ENCODE measurements at places on chromosomes 6 and 20.

- no peak for DNase-seq
Measured at GRCh38 chr20:14838663-14839628, 501.5 kb upstream of the FLRT3 start.

- peak; percentile 40 for DNase-seq
Measured at GRCh38 chr6:143060806-143061596, at the start of gene AIG1. Gene AIG1, plus strand, starts transcription at chr6:143060889. Its CDS starts 37 bp downstream, at chr6:143060926.

DNA sequence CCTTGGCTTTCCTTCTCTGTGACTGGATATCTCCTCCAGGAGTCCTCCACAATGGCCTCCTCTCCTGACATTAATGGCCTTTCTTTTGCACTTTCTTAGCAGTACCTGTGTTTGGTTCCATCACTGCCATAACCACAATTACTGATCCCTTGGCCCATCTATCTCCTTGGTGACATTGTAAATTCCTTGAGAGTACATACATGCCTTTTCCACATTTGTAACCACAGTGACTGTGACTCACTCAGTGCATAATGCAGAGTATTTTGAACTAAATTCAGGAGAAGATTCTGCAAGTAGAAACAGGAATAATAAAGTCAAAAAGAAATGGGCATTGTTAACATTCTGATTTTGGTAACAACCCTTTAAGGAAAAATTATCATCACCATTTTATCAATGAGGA is 197.2 kb upstream of the SOX4 start:
- no peak for DNase-seq

- DNase-seq: no peak
Measured at GRCh38 chr20:34468951-34469350, 47.3 kb upstream of the DYNLRB1 start.

- DNase-seq: no peak
Measured at GRCh38 chr6:24566020-24566767, 71.4 kb downstream of the ALDH5A1 start.

- DNase-seq: no peak
Measured at GRCh38 chr6:84033523-84034451, at the start of gene MRAP2. Gene MRAP2, plus strand, starts transcription at chr6:84033772. Its CDS starts 21,547 bp downstream, at chr6:84055319.

GRCh38 chr6:170081556-170081955 is 209.3 kb downstream of the DLL1 start:
- no peak for DNase-seq

GRCh38 chr20:52268184-52268749 is 76.7 kb upstream of the ZFP64 start:
- DNase-seq: no peak

GRCh38 chr20:53527196-53527595 is 66.4 kb downstream of the ZNF217 start:
- DNase-seq: no peak

DNA sequence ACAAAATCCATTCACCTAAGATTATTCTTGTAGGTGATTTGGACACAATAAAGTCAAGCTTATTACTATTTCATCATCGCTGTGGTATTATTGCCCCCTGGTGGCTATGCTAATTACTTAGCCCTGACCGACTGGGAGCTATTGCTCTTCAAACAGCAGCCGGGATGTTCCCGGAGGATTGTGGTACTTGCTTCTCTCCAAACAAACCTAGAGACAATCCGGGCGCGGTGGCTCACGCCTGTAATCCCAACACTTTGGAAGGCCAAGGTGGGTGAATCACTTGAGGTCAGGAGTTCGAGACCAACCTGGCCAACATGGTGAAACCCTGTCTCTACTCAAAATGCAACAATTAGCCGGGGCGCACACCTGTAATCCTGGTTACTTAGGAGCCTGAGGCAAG is 15.4 kb upstream of the STMND1 start:
- no peak for DNase-seq

DNA sequence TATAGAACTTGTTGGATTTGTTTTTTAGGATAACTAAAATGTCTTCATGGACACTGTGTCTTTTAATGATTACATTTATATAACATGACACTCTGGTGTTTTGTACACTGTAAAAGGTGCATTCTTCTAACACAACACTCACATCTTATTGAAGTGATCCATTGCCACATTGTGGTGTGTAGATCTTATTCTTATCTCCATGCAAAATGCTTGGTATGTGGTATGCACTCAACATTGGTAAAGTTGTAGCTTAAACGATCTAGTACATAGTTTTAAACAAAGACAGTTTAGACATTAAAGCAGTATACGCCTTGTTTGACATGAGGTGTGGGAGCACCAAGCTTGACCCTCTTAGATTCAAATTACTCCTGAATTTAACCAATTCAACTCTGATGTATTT is 84.7 kb downstream of the SASH1 start:
- DNase-seq: no peak

DNA sequence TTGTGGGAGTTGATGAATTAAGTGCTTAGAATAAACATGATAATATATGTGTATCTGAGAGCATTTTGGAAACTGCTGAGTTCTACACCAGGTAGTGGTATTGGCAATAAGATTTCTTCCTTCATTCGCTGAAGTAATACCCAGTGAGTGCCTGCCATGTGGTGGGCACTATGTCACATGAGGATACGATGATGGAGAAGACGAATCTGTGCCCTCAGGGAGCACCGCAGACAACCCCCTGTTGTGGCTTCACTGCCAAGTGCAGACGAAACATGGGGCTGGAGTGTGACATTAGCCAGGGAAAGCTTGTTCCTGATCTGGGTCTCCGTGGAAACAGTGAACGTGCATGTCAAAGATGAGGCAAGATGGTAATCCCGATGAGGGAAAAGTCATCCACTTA is 7.9 kb downstream of the ZNF76 start:
- no peak for DNase-seq

DNA sequence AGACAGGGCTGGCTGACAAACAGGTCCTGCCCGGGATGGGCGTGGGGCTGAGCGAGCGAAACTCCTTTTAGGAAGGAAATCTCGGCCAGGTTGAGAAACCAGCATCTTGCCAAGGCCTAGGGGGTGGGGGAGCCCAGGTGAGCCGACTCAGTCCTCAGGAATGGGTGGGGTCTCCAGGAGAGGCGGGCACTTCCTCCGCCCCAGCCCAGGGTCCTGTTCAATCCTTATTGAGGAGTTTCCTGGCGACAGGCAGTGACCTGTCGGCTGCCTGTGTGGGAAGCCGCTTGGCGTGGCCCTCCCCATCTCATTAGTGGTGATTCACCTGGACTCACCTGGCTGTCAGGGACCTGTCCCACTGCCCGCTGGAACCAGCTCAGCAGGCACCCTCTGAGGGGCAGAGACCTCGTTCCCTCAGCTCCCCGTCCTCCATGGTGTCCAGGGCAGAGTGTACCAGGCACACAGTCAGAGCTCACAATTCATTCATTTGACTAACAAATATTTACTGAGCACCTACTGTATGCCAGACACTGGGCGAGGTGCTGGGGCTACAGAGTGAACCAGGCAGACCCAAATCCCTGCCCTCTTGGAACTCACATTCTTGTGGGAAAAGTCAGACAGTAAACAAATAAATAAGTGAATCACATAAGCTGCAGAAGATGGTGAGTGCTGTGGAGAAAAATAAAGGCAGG is 51.1 kb downstream of the FGD2 start:
- DNase-seq: no peak

All from stimulated activated CD8-positive, alpha-beta memory T cell treated with anti-CD3 and anti-CD28 coated beads, Interleukin-4, amount 100 ng/mL, for 4 hours (primary cell).